LHCN-M2 (cell line): ENCODE measurements at places on chromosomes 2 and 18.

DNA sequence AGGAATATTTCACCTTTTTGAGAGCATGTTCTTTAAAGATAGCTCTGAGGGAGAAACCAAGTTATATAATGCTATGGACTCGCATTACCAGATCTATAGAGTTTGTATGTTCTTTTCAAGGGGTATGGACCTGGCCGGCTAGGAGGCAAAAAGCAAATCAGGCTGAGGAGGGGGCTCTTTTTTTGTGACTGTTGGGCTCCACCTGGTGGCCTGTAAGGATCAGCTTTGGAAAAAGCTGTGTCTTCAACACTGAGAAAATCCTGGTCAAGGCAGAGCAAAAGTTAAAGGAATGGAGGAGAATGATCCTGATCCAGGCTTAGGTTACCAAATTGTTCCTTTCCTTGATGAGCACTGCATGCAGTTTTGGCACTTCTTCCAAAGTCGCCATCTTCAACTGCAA lies 180.5 kb downstream of the DIS3L2 start:
- DNase-seq = peak; percentile 19

- no peak for DNase-seq
Observed at GRCh38 chr18:990197-990596, 85.5 kb downstream of the ADCYAP1 start.

GRCh38 chr2:220469201-220469600 lies 841.8 kb downstream of the SLC4A3 start:
- DNase-seq = peak; percentile 67

- no peak for DNase-seq
Observed at GRCh38 chr2:118861731-118862130, 14.3 kb upstream of the EN1 start.

DNA sequence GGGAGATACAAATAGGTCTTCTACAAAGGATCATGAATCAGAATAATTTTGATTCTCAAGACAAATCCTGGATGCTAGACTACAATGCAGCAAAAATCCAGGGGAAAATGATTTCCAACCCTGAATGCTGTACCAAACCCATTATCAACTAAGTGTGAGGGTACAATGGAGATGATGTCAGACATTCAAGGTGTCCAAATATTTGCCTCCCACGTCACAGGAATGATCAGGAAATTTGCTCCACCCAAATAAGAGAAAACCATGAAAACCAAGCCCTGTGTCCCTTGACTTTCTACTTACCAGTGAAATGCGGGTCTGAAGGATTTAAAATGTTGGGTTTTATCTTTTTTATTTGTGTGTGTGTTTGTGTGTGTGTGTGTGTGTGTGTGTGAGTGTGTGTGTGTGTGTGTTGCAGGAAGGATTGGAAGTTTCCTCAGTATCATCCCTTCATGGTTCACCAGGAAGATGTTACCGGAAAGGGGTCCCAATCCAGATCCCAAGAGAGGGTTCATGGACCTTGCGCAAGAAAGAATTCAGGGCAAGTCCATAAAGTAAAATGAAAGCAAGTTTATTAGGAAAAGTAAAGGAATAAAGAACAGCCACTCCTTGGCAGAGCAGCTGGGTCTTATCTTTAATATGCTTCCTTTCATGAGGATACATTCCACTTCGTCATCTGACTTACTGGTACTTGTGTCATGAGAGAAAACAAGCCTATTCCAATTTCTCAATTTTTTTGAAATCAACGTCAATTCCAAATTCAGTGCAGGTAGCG lies 61.1 kb upstream of the ID2 start:
- no peak for DNase-seq

DNA sequence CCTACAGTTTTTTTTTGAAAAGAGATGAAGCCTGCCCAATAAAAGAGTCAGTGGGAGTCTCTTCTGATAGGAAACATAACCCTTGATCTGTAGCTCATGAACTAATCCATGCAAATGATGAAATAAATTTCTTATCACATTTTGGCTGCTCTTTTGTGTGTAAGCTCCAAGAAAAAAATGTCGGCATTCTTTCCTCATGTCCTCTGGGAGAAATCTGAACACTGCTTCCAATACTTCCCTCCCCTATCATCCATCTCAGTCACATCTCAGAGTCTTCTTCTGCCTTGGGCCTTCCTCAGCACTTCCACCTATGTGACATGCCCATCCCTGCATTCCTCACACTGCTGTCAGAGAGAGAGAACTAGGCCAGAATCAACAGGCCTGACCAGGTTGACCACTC lies 395.7 kb upstream of the ST6GAL2 start:
- no peak for DNase-seq
